ENCODE measurements at places on chromosomes 5 and 9.

GRCh38 chr5:136963504-136963903 is 535.6 kb downstream of the SPOCK1 start:
- no peak for DNase-seq

- DNase-seq: no peak
Measured at GRCh38 chr5:150112201-150113046, 26.1 kb upstream of the CSF1R start.

- no peak for DNase-seq
Measured at GRCh38 chr5:133938929-133939328, 29.5 kb downstream of the C5orf15 start.

DNA sequence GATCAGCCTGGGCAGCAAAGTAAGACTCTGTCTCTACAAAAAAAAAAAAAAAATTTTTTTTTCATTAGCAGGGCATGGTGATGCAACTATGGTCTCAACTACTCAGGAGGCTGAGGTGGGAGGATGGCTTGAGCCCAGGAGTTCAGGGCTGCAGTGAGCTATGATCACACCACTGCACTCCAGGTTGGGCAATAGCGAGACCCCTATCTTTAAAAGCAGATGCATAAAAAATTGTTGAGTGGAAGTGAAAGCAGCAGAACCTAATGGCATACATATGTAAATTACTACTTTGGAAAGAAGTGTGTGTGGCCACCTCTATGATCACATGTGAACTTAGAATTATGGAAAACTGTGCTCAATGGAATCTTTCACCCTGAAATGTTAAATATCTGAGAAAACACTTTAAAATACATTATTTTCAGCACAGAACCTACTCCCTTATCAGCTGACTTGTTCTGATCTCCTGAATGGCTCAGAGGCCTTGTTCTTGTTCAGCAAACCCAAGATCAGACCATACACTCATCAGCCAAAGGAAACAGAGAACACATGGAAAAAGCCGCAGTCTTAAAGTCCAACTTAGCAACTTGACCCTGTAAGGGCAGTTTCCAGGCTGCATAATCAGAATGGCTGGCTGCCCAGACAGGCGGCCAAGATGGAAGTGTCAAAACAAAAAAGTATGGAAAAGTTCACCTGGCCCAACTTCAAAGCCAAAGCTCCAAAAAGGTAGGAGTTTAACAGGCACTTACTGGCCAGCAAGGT is 56.5 kb downstream of the SIL1 start:
- no peak for DNase-seq

DNA sequence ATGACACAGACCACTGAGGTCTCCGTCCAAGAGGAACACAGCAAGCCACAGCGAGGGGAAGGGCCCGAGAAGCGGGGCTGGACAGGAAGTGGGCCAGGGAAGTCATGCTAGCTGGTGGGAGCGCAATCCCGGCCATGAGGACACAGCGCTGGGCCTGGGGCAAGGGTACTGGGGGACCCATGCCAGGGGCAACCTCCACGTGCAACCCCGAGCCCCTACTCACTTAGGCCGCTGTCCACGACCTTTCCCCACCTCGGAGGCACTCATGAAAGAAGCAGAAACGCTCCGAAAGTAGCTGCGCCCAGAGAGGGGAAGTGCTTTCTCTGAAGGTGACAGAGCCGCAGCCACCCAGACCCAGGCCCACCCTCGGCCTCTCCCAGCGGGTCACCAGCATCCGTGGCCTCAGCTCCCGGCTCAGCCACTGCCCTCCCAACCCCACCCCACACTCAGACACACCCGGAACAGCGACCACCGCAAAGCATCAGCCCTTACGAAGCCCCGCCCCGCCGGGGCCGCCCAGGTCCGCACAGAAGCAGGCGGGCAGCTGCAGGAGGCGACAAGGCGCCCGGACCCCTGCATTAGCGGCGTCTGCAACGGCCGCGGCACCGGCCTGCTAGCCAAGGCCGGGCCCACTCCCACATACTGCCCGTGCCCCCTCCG is 782 bp downstream of the BICD2 start:
- DNase-seq: no peak

DNA sequence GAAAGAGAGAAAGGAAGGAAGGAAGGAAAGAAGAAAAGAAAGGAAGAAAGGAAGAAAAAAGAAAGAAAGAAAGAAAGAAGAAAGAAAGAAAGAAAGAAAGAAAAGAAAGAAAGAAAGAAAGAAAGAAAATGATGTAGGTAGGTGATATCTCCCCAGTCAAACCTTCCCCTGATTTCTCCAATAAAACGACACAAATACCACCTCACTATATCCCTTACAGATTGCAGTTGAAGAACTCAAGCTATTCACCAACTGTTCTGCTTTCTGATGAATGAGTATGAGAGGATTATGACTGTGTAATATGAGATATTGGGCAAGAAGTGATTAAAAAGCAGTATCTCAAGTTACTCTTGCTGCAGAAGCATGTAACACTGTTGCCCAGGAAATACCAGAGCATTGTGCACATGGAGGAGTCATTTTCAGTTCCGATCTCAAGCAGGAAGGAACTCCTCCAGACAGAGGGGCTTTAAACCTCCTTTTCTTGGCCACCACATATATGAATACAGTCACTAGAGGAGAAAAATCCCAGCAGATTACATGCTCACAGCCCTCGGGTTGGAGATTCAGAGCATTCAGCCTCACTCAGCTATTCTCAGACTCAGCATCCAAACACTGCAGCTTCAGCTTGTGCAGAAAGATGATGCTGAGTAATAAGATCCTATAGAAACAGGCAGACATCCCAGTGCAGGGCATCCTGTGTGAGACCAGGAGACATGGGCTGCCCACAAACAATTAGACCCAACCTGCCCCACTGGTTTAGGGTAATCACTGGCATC is 61.4 kb downstream of the UGCG start:
- no peak for DNase-seq

DNA sequence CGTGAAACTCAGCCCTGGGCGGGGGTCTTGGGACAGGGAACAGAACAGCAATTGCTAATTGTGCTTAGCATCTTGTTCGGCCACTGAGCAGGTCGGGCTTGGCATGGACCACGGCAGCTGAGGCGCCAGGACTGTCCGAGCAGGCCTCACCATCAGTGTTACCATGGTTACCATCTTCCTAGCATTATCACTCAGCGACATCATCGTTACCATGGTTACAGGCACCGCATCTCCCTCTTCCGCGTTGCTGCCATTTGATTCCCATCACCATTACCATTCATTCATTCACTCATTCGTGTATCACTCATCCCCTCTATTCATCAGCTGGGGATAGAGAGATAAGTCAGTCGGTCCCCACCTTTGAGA is 81.0 kb upstream of the ZBTB43 start:
- DNase-seq: no peak

GRCh38 chr5:133340002-133340755 is 272.2 kb downstream of the FSTL4 start:
- DNase-seq: no peak

- DNase-seq: no peak
Measured at GRCh38 chr5:133970325-133970909, 2.0 kb upstream of the C5orf15 start.

- DNase-seq: no peak
Measured at GRCh38 chr9:109717342-109717741, 62.7 kb upstream of the PALM2AKAP2 start.

DNA sequence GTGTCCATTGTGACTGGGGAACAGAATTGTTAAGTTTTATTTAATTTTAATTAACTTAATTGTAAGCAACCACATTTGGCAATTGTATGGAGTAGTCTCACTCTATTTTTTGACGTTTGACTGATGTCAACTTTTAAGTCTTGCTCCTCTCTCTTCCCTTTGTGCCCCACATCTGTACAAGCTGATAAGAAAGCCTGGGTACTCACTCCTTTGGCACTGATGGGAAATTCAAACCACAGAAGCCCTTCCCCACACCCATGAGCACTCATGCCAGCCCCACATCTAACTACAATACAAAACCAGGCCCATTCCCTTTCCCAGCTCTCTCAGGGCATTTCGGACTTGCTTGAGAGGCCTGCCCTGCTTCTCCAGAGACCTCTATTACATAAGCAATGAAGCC is 451.5 kb upstream of the KIF2A start:
- no peak for DNase-seq

- DNase-seq: no peak
Measured at GRCh38 chr9:124290053-124290591, 32.4 kb downstream of the NEK6 start.

DNA sequence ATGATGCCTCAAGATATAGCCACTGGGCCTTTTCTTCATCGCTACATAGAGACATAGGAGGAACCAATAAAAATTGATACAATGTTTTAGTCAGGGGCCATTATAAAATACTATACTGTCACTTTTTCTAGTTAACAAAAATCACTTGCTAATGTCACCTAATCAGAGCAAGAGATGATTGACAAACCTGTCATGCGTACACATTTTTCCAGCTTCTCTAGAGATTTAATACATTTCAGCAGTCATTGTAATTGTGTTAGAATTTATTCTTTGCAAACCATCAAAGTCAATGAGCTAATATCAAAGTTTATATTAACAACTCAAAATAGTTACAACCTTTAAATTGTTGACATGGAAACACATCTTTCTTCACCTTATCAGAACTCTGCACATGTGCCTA is 513.6 kb upstream of the SEMA6A start:
- no peak for DNase-seq

- DNase-seq: no peak
Measured at GRCh38 chr5:72206994-72207393, 99.7 kb downstream of the MAP1B start.

DNA sequence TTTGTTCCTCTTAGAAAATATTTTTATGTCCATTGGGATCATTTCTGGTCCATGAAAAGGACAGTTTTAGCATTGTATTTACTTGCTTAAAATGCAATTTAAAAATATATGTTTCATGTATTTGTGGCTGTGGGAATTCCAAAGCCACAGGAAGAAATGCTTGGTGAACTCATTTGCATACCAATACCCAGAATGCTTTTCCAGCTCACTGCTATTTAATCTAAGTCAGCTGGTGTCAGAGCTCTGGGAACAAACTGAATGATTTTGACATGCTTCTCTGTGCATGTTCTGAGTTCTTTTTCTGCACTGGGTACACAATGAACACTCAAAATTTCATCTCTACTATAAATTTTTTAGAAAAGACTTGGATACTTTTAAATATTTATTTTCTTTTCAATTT is 482.8 kb upstream of the ARRDC3 start:
- no peak for DNase-seq
